Cerebellum (tissue), 4 donors: ENCODE measurements at places on chromosomes 12 and 14. TPM values are rescaled to one million over a fixed set of nuclear protein-coding genes. Genes with fewer than 3 reads are reported as not detected.

DNA sequence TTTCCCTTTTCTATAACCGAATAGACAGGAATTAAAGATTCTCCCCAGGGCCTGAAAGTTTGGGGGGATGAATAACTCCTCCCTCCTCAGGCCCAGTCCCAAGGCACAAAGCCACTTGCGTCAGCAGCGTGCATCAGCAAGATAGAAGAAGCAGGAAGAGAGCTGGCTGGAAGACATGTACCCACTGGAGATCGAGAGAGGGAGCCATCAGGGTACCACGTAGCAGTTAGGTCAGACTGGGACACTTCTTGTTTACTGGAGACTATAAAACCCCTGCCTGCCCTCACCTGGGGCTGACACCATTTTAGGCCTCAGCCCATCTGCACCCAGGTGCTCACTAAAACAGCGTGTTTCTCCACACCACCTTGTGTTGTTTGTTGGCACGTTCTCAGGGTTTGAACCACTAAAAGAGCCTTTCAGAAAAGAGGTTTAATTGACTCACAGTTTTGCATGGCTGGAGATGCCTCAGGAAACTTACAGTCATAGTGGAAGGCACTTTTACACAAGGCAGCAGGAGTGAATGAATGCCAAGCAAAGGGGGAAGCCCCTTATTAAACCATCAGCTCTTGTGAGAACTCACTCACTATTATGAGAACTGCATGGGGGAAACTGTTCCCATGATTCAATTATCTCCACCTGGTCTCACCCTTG lies 93.2 kb downstream of the TMTC3 start:
- DNase-seq = no peak

GRCh38 chr12:70828351-70828750 lies 92.2 kb downstream of the PTPRR start:
- no peak for DNase-seq

Gene SMIM41
- total RNA-seq = 0.18 TPM

DNA sequence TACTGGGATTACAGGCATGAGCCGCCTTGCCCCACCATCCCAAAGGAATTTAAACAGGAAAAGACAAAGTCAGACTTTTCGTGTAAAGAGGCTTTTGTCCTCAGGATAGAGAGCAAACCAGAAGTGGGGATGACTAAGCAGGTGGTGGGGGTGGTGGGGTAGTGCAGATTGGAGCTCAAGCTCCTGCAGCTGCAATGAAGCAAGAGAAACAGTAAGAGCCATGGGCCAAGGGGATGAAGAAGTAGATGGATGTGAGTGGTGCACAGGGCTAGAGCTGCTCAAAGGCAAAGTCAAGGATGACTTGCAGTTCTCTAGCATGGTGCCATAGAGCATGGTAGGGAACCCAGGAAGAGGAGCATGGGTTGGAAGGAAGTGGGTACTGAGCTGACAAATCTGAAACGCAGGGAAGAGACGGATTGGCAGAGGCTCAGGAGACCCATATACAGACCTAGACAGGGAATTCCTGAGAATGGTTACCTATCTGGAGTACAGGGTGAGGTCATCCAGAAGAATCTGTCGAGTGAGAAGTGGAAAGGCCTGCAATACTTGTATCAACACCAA lies 11.4 kb upstream of the RNF34 start:
- DNase-seq = no peak

DNA sequence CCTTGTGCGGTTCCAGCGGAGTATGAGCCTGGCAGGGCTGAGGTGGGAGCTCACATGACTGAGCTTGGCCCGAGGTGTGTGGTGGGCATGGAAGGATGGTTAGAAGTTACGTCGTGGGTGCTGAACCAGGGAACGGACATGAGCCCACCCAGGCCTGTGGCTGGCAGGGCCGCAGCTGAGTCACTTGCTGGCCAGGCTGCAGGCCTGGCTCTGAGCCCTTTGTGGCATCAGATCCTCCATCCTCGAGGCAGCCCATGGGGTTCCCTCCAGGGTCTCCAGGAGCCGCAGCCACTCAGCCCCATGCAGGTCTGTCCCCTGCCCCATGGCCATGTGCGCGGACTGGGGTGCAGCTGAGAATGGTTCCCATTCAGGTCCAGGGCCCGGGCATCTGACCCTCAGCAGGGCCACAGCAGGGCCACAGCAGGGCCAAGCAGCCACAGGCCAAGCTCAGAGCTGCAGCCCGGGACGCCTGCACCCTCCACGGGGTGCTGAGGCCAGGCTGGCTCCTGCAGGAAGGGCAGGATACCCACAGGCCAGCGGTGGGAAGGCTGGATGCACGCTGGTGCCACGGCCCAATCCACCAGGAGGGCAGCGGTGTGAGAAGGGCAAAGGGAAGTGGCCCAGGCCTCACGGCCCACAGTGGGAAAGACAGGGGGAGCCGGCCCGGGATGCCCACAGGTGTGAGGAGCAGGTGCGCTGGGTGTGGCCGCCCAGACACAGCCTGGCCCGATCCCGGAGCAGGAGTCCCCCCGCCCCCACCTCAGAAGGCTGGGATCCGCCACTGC lies 26.3 kb upstream of the ULK1 start:
- DNase-seq = no peak

GRCh38 chr12:131673888-131674257 lies 37.0 kb upstream of the SFSWAP start:
- DNase-seq = no peak

DNA sequence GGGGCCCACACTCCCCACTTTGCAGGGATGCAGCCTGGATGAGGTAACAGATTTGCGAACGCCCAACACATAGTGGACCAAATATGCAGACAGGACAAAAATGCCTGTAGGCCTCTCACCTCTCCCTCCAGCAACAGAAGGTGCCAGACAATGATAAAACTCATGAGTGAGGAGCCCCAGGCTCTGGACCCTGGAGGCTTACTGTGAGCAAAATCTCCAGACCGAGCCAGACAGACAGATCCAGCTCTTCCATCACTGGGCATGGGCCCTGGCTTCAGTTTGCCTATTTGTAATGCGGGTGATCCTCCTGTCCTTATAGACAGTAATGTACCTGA lies 42.3 kb downstream of the IRF2BPL start:
- DNase-seq = no peak

Gene TMEM119
- 1.1 TPM for total RNA-seq

DNA sequence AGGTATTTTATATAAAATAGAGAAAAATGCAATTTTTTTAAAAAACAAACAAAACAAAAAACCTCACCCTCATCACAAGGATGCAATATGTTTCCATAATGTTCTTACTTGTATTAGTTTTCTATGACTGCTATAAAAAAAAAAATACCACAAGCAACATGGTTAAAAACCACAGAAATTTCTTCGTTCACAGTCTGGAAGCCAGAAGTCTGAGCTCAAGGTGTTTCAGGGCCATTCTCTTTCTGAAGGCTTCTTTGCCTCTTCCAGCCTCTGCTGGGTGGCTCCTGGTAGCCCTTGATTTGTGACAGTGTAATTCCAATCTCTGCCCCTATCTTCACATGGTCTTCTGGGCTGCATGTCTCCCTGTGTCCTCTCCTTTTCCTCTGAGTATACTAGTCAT lies 21.5 kb upstream of the SSTR1 start:
- no peak for DNase-seq
